ENCODE measurements at places on chromosomes 3 and 15.

DNA sequence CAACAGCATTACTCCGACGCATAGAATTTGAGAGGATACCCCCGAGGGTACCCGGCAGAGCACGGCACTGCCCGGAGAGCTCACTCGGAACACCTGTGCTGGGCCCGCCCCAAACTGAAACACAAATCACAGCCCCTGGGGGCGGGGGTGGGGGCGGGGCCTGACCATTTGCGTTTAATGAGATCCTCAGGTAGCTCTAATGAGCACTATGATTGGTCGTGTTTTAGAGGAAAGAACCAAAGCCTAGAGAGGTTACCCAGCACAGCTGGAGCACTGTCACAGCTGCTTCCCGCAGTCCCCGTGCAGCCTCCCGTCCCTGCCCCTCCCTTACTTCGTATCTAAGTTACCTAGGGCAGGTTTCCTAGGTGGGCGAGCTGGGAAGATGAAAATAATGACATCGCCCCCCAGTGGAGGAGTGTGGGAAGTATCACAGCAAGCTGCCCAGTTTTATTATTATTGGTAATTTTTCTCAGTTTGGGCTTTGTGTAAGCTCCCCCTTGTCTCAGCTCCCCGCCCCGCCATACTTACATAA is 187.1 kb downstream of the PDE8A start:
- no peak for DNase-seq

DNA sequence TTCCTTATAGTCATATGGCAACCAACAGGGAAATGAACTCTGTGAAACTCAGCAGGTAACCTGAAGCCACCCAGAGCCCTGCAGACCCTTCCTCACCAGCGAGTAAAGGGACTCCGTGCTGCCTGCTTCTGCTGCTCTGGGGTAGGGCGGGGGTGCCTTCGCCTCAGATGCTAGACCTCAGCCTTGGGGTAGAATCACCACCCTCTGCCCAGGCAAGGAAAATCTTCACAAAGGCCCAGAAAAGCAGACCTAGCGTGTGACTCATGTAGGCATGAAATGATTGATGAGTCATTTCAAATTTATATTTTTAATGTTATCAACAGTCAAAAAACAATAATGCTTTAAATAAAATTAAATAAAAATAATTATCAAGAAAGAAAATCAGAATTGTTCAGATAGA is 6.6 kb downstream of the STIMATE start:
- DNase-seq = no peak

DNA sequence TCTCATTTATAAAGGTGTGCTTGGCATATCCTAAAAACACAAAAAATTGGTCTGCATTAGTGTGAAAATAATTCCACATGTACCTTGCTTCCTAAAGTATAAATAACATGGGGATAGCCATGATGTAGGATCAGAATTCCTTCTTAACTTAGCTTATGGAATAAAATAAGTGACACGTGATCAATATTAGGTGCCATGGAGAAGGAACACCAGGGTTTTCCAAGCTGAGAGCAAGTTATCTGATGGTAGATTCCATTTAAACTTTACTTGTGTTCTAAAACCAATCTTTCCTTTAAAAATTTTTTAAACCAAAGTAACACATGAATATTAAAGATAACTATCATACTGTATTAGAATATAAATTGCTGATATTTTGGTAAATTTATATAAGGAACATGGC is 300.5 kb downstream of the ZPLD1 start:
- no peak for DNase-seq

DNA sequence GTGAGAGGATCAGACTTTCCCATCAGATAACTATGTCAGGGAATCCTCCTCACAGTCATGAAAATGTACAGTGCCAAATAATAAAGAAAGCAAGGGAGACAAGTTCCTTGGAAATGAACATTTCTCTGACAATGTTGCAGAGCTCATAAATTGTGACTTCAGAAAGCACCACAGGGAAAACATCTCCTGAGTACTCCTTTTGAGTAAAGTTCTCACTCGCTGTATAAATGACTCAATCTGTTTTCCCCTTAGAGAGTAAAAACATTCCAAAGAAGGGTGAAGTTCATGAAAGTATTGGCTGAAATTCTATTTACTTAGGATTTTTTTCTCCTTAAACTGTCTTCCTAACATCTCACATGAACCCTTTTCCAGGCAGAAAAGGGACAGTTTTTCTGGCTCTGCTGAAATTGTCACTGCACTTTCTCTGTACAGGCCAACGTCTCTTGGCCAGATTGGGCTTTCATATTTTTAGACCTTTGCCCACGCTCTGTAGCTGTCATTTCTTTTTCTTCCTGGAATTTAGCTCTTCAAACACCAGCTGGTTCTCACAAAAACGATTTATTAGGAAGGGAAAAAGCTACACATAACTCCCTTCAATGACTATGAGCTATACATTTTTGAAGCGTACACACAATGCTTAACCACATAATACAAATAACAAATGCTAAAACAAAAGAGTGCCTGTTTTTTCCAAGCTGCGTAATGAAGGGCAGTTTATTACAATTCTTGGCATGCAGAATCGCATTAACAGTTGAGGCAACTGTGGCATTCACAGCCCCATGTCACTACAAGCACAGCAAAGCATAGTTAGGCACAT is 216.1 kb downstream of the ATP8B4 start:
- no peak for DNase-seq

GRCh38 chr3:36911990-36912804 is 32.7 kb downstream of the TRANK1 start:
- no peak for DNase-seq

- DNase-seq = no peak
Measured at GRCh38 chr15:69360642-69361041, 53.5 kb upstream of the KIF23 start.

DNA sequence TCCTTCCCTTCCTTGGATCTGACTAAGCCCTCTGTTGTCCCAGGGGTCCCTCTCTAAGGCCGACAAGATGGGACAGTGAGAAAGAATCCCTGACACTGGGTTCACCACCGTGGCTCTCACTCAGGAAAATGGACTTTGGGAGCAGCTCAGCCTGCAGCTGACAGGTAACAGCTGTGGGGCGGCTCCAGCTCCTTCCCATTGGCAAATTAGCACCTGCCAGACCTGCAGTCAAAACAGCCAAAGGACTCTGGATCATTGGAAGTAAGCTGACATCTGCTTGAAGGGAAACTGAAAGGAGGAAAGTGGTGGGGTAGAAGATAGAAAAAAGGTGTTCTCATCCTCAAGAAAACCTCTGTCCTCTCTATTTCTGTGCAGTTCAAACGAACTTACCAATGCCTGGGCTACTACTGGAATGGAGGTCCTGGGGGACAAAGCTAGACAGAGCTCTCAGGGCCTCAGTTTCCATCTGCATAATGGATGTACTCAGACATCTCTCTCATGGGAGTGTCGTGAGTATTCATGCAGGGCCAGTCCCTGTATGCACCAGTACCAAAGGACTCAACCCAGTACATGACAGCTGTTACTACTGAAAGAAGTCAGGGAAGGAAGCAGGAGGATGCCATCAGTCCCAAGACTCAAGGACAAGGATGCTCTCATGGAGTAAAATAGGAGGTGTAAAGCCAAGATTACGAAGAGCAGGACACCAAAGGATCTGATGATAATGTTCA is 53.6 kb upstream of the DCLK3 start:
- DNase-seq = no peak

DNA sequence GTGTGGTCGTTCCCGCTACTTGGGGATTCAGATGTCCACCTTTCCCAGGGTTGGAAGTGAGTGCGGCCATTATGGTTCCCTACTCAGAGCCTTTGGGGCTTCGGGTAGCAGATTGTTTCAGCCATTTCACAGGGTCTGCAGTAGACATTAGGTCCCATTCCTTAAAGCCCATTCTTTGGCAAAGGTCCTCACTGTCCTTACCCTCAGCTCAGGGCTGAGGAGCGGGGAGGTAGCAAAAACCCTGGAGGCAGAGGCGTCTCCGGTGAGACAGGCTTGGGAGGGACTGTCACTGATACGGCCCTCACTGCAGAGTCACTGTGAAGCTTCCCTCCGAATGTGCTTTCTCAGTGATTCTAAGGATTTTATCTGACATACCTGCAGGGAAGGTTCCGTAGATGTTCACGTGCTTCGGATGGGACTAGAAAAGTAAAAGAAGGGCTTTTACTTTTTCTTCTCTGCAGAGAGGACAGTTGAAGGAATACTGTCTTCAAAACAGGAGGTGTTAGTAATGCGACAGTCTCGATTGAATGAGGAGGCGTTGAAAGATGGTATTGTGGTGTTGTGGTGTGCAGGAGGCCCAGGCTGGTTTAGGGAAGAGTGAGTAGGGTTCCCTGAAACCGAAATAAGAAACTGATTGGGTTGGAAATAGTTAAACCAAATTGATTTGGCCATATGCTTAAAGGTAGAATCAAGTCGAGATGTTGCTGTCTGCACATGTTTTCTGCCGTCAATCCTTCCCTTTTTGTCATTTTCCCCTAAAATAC is 630 bp downstream of the ATP6V1A start:
- no peak for DNase-seq

DNA sequence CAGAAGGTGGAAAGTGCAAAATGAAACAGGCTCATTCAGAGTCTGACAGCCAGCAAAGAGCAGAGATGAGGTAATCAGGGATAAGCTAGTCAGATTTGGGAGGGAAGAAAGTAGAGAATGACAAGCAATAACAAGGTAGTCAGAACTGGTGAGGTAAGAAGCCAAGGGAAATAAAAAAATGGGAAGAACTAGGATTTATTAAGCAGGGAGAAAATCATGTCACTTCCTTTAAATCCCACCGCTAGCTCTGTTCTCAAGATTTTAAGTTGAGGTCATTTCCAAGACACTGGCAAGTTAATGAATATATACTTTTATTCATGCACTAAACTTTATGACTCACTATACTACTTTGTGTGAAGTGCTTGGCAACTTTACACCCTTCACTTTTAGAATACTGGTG is 1106.8 kb downstream of the IGSF11 start:
- DNase-seq = no peak
